Activated naive CD8-positive, alpha-beta T cell treated with anti-CD3 and anti-CD28 coated beads, Interleukin-2, amount 10 ng/mL, durations not matched to agents 7 days and 5 days (primary cell): ENCODE measurements at places on chromosomes 7 and 10. TPM values are rescaled to one million over a fixed set of nuclear protein-coding genes. Genes with fewer than 3 reads are reported as not detected.

The ZNF467 gene
- total RNA-seq, result 1.0 TPM

DNA sequence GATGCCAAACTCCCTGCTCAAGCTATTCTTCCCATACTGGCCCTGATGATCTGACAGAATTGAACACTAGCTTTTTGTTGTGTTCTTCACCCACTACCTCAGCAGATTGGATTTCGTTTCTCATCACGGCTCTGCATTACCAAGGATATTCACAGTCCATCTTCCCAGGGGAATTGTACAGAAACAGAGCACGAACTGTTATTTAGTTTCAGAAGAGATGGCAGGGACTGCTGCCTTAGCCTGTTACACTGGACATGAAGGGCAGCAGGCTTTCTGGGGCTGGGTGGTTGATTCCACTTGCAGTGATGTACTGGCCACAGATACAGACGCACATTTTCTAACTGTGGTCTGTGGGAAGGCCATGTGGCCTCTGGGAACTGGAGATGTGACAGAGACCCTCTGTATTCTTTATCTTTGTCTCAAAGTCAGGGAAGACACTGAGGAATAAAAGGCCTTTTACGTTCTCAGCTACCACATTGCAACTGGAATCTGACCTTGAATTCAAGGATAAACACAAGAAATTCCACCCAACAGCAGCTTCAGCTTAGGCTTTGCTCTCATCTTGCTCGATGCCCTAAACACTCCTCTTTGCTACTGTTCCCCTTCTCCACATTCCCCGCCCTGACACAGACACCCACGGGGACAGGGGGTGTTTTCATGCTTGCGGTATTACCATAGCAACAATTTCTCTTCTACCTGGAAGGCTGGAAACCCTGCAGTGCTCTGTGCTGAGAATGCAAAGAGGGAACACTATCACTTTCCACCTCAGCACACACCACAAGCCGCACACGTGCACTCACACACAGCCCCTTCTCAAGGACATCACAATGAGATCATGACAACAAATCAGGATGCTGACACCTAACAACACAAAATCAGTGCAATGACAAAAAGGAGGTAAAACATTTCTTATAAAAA, 81.7 kb downstream of the RNF216 start:
- H3K27ac ChIP-seq, result peak overlapping the region; percentile 11
- H3K4me3 ChIP-seq, result peak overlapping the region; percentile 14
- H3K4me1 ChIP-seq, result peaks cover 67% of the 10 kb centered on the region
- H3K36me3 ChIP-seq, result peaks cover 30% of the 10 kb centered on the region

DNA sequence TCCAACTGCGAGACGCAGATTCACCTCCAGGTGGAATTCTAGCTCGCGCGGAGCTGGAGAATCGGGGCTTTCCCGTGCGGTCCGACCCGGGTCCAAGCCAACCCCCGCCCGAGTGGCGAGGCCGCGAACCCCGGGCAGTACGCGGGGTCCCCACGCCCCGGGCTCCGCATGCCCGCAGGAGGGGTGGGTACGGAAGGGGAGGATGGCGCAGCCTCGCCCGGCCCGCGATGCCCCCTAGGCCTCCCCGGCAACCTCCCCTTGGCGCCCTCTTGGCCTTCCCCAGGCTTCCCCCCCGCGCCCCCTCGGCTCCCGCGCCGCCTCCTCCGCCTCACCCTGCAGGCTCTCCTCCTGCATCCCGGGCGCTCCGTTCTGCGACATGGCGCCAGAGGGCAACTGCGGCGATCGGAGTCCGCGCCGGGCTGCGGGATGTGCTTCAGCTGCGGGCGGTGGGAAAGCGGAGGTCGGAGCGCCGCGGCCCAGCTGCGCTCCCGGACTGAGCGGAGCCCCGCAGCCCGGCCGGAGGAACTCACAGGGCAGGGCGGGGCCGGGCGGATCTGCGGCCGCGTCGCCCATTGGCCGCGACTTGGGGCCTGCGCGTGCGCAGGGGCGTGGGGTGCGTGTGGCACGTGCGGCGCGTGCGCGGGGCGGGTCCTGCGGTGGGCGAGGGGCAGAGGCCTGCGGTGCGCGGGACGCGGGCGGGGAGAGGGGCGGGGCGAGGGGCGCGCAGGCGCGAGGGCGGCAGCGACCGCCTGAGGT, at the start of gene BNIP3:
BNIP3 (minus strand) TSS at position 495 of the 756 bp plus-strand sequence; CDS start at position 378, 117 bp downstream.
- peak within 1 kb of the TSS; percentile 84 for H3K4me3 ChIP-seq
- peak within 1 kb of the TSS; percentile 68 for H3K27ac ChIP-seq
- peaks cover 31% of the 10 kb centered on the region for H3K36me3 ChIP-seq
- peaks cover 19% of the 10 kb centered on the region for H3K27me3 ChIP-seq

The VOPP1 gene
- 50.0 TPM for total RNA-seq
